ENCODE measurements at places on chromosomes 3 and 15.
A peak's percentile ranks its signal among the peaks of the same experiment; 100 is the strongest.

- DNase-seq, result no peak
These were observed 273.6 kb upstream of the PROK2 start for GRCh38 chr3:72058493-72059081.

DNA sequence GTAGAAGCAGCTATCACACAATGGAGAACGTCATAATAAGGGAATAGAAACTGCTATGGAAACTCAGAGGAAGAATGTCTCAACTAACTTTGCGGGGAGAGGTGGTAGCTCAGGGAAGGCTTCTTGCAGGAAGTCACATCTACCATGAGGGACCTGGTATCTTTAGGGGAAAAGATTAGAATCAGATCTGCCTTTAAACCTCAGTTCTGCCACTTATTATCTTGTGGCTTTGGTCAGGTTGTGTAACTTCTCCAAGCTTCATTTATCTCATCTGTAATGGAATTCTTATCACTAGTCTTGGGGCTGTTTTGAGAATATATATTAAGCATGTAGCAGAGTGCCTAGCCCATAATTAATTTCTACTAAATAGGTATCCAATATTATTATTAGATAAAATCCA is 46.4 kb upstream of the PRICKLE2 start:
- no peak for DNase-seq

GRCh38 chr15:87916208-87916607 is 340.3 kb downstream of the NTRK3 start:
- DNase-seq, result no peak

DNA sequence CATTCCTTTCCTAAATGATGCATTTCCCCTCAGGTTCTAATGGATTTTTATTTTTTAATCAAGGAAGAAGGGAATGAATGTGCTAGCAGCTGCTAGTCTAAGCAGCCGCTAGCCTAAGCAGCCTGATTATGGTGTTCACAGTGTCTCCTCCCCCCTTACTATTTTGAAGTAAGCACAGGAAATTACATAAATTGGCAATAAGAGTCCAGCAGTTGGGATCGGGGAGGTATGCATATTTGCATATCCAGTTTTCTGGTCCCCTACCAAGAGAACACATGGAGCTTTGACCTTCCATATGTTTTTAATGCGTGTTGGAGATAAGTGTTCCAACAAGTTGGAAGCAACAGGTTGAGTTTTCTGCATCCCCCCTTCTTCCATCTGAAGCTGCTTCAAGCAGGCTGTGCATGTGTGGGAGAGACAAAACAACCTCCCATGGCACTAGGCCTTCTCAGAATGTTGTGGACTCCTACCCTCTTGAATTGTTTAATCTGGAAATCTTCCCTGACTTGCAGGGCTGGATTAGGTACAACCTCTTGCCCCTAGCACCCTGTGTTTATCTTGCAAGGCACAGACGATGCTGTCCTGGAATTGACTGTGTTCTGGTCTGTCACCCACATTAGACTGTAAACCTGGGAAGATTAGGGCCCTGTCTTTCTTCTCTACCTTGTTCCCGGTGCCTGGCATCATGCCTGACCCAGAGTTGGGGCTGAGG is 124.8 kb upstream of the LRIG1 start:
- no peak for DNase-seq

- no peak for DNase-seq
These were observed 5.6 kb downstream of the IGDCC3 start for GRCh38 chr15:65371976-65372786.

DNA sequence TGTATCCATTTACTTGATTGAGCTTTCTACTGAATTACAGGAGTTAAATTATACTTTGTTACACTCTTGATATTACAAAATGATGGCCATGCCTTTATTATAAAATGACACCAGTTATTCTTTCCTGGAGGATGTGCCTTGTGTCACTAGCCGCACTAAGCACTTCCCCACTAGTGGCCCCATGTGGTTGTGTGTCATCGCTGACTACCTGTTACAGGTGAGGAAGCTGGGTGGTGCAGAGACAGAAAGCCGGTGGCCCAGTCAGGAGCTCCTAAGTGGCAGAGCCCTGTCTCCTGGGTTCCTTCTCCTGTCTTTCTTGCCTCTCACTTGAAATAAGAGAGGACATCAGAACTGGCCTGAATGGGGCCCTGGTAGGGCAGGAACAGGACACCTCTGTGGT is 96.8 kb downstream of the IGF1R start:
- no peak for DNase-seq

- no peak for DNase-seq
These were observed 517.9 kb downstream of the MECOM start for GRCh38 chr3:169145540-169146178.

- peak; percentile 79 for DNase-seq
These were observed 24.3 kb upstream of the POLG start for GRCh38 chr15:89358755-89359439.

DNA sequence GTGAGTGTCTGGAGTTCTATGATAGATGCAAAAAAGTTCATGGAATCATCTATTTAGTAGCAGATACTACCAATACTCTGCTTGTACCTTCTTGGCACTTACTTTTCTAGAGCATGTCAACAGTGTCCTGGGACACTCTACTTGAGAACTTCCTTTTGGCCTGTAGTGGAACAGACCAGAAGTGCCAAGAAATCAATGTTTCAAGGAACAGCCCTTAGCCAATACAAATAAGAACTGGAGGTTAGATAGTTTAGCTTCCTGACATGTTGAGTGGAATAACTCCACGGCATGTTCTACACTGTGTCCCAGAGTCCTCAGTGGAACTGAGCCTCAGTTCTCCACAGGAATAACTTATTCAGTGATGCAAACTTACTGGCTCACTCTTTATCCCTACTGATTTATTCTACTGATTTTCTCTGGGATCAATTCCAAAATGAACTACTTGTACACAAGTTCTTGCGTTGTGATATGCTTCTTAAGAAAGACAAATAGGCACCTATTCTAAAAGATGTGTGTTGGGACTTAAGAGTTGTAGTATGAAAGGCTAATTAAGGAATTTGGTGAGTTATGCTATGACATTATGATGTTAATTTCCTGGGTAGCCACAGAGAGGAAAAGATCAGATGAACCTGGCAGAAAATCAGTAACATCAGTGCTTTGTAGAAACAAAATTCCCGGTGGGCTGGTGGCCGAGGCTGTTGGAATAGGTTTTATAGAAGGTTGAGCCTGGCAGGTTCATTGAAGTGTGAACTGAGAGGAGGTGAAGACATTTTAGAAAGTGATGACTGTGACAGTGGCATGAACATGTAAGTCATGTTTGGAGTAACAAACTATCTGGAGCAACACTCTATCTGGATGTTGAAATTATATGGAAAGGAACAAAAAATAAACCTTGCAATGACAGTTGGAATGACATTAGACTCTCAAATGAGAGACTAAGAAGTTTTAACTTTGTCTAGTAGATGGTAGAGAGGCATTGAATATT is 101.8 kb upstream of the RBMS3 start:
- DNase-seq, result no peak

GRCh38 chr15:91469632-91470567 is 369.8 kb downstream of the SV2B start:
- DNase-seq, result no peak

DNA sequence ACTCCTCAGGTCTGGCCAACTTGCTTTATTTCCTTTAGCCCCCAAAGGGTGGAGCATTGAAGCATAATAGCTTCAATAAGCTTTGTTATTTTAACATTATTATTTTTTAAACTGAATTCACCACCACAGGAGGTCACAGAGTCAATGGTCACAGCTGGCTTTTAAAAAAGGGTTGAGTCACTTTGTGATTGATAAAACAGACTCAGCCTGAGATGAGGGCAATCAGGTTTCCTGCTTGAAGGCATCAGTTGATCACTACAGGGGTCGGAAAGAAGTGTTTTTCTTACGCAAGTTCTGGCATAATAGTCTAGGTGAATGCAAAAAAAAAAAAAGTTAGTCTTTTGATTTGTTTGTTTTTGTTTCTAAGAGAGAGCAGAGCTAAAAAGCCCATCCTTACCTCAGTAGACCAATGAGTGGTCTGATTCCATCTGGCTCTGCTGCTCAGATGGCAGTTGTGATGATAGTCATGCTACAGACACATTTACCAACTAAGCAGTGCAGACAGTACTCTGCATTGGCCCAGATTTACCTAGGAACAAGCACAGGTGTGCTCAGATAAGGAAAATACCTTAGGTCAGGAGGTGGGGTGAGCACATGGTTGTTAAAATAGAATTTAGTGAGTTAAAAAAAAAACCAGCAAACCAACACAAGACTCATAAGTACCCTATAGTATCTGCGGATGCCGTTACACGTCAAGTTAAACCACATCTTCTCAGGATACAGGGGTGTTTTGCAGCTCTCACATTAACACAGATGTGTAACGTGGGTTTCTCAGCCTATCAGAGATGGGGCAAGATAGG is 22.6 kb downstream of the ZNF80 start:
- DNase-seq, result no peak

DNA sequence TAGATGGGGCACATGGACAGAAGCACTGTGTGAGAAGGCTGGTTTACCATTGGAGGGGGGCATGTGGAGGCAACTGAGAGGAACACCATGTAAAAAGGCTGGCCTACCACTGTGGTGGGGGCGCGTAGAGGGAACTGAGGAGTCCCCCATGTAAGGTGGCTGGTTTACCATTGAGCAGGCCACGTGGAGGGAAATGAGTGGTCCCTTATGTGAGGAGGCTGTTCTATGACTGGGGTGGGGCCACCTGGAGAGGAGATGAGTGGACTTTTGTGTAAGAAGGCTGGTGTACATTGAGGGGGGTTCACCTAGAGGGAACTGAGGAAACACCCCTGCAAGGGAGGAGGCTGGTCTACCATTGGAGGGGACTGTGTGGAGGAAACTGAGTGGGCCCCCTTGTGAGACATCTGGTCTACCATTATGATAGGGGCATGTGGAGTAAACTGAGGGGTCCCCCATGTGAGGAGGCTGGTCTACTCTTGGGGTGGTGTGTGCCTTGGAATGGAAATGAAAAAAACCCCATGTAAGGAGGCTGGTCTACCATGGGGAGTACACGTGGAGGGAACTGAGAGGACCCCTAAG is 156.9 kb downstream of the FBLN2 start:
- no peak for DNase-seq

DNA sequence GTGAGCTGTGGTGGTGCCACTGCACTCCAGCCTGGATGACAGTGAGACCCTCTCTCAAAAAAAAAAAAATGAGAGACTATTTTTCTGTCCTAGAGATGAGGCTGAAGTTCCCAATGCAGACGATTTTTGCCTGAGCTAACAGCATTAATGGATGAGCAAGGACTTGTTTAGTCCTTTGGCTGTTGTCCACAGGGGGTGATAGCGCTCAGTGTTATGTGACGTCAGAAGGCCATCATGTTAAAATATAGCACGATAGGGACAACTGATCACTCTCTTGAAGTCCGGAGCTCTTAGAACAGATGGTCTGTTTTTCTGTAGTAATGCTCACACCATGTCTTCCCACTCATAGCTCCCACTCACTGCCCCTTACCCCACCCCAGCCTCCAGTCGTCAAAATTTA is 6.8 kb downstream of the TRNT1 start:
- DNase-seq, result no peak

DNA sequence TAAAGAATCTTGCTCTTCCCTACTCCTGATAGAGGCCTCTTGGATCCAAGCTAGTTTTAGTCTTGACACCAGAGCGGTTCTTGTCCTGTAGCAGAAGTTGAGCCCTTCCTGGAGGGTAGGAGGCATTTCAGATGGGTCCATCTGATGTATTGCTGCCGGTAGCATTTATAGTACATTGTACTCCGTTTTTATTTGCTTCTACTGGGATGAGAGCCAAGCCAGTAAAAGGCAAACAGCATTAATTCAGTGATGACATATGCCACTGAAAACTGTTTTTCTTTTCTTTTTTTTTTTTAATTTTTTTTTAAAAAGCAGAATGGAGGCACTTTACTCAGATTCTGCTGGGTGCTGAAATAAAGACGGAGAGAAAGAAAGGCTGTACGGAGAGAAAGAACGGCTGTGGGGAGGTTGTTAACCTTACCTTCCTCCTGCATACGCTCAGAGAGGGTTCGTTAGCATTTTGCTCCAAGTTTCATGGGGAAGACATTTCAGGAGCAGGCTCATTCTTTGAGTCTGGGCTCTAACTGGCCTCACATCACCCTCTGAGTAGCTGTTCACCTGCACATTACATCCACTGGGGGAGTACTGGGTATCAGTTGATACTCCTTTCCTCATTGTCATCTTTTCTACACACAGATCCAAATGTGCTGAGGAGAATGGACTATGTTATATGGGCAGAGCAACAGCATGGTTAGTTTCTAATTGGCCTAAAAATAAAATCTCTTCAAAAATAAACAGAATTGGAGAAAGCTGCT is 161.5 kb downstream of the FEZF2 start:
- no peak for DNase-seq

GRCh38 chr3:42229266-42229941 is 36.6 kb downstream of the CCK start:
- DNase-seq, result no peak

DNA sequence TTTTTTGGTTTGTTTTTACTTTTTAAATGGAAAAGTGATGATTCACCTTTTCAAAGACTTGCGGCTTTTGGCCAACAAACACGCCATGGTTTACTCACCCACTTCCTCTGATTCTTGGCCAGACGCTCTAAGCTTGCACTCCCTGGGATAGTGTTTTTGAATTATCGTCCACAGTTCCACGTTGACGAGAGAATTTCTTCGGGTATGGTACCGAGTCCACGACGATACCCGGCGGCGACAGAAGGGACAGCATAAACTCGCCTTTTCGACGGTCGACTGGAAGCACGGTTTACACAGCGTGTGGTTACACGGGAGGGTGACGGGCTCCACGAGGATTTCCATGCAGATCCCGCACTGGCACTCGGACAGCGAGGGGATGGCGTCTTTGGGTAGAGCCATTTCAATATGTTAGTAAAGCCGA is 783 bp downstream of the RNF168 start:
- DNase-seq, result no peak

GRCh38 chr3:176766862-176767261 is 430.4 kb downstream of the TBL1XR1 start:
- no peak for DNase-seq

GRCh38 chr15:101088788-101089578 is 162.9 kb downstream of the CHSY1 start:
- DNase-seq, result peak; percentile 9

DNA sequence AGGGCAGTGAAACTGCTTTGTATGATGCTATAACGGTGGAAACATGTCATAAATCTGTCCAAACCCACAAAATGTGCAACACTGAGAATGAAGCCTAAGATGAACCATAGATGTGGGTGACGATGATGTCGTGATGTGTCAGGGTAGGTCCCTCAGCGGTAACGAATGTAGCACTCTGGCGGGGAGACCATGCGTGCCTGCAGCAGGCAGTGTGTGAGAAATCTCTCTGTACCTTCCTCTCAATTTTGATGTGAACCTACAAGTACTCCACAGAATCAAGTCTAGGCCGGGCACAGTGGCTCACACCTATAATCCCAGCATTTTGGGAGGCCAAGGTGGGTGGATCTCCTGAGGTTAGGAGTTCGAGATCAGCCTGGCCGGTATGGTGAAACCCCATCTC is 268.2 kb upstream of the LYSMD4 start:
- DNase-seq, result no peak

GRCh38 chr3:39638301-39638700 is 170.8 kb downstream of the MOBP start:
- DNase-seq, result no peak

GRCh38 chr3:25831578-25831977 is 41.7 kb downstream of the OXSM start:
- no peak for DNase-seq
